ENCODE measurements at places on chromosomes 5 and 9.

DNA sequence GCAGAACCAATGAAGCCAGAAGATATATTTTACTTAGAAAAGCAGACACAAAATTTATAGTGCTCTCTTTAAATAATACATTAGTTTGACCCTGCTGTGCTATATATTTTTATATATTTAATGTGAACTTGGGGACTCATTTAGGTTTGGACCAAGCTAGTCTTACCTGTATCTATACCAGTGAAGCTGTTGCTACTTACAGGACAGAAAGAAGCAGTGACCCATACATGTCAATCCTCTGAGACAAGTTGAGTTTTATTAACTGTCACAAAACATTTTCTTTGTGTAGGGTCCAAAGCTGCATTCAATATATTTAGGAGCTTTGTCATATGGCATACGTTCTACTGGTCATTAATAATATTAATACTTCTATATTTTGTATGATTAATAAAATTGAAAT lies 327.7 kb upstream of the NUDT12 start:
- DNase-seq: peak; percentile 43

- DNase-seq: no peak
Measured at GRCh38 chr5:82719368-82719767, 357.8 kb downstream of the TMEM167A start.

DNA sequence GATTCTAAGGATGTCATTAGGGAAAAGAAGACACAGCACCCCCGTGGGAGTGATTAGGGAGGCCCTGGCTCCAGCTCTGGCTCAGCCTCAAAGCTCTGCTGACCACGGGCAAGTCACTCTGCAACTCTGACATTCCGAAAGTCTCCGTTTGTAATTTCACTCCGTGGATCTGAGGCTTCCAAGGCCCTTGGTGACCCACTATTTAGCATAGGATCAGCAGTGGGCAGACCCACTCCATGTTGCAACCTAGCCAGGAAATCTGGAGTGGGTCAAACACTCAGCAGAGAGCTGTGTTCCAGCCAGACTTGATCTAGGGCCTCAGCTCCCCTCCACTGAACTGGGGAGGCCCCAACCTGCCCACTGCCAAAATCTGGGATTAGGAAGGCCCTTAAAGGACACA lies 11.8 kb downstream of the PHF19 start:
- DNase-seq: no peak

DNA sequence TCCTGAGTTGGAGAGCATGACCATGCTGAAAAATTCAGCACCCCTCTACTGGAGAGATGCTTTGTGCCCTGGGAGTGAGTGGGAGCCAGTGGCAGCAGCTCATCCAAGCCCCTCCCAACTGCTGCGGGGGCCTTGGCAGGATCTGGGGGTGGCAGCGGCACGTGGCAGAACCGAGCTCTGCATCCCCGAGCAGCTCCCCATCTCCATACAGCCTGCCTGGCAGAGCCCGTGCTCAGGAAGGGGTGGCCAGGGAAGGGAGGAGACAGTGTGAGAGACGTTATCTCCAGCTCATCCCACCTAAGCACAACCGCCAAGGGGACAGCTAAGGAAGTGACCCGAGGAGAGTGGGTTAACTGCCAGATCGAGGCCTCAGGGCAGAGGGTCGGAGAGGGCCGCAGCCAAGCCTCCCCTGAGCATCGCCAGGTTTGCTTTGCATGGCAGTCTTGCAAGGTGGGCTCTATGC lies 17.2 kb upstream of the DPM2 start:
- peak; percentile 77 for DNase-seq

- DNase-seq: no peak
Measured at GRCh38 chr9:127316586-127317323, 52.2 kb downstream of the GARNL3 start.

GRCh38 chr9:33414268-33414667 lies 11.9 kb upstream of the AQP7 start:
- no peak for DNase-seq

DNA sequence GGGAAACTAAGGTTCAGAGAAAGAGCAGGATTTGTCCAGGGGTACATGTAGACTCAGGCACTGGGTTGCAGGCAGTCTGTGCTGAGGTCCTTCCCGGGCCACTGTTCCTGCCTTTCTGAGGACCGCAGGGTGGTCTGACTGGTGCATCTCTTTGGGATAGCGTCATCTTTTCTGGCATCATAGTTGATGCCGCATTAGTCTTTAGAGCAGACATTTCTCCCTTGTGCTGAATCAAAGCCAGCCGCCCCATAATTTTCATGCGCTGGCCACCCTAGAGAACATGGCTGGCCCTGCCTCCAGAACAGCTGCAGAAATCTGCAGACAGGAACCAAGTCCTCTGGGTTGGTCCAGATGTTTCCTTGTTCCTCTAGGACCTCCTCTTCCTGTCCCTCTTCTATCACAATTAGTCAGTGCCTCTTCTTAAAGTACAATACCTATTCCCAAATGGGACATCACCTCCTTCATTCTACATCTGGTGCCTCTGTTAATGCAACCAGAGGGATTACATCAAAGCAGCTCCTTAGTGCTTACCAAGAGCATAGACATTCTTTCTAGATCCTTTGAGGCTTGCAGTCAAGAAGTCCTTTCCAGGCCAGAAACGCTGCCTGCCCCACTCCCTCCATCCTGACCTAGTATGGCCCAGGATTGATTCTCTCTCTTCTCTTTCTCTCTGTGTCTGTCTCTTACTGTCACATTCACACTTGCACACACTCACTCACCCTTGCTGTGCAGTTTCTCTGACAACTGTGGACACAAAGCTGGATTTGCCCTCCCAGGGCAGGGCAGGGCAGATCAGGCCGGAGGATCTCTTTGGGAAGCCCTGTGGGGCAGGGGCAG lies 42.0 kb upstream of the ORM1 start:
- DNase-seq: no peak
